ENCODE measurements at places on chromosomes 11 and 22.

- peak; percentile 62 for DNase-seq
These were observed 107.5 kb upstream of the OR4B1 start for GRCh38 chr11:48109046-48109666.

DNA sequence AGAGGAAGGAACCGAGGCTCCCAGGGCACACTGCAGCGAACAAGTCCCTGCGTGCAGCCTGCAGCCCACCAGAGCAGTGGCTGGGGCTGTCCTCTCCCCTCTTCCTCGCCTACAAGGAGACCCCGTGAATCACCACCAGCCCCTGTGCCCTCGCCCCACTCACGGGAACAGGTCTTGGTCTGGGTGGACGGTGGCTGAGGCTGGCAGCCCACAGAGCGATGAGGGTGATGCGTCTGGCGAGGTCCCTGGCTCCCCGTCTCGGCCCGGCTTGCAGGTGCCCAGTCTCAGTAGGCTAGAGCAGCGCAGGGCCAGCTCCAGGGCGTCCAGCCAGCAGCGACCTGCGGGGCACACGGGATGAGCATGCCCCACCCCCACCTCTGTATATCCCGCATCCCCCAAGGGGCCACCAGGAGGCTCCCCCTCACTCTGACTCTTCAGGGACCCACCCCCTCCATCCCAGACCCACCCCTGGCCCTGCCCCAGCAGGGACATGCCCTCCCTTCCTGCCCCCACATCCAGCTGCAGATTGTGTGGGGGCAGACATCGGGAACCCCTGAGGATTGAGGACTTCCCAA lies 50.5 kb upstream of the CARS1 start:
- DNase-seq: no peak

DNA sequence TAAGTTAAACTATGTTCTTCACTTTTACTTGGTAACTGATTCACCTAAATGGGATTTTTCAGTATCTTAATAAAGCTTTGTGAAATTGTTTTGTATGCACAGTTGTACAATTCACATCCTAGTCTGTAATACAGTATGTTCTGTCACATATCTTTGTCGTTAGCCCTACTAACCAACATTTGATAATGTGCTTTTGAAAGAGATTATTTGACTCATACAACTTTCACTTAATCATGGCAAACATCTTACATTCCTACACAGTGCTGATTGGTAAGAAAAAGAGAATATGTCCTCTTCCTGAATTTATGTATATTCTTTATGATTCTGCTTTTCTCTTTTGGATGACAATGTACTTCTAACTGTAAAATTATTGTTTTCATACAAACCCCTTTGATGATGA lies 234.5 kb downstream of the METTL15 start:
- DNase-seq: no peak

- DNase-seq: no peak
These were observed 4.7 kb downstream of the ADA2 start for GRCh38 chr22:17214416-17215043.

DNA sequence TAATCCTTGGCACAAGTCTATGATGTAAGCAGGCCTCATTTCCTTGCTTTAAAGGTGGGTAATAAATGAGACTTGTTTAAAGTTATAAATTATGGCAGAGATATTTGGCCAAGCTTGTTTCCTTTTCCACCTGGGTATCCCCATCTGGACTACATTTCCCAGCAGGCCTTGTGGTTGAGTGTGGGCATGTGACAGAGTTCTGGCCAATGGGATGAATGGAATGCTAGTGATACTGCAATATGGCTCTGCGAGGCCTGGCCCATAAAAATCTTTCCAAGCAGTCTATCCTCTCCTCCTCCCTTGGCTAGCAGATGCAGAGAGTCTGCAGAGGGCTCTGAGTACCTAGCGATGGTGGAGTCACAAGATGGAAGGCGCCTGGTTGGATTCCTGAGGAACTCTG lies 102.5 kb downstream of the TIMP3 start:
- DNase-seq: peak; percentile 46

DNA sequence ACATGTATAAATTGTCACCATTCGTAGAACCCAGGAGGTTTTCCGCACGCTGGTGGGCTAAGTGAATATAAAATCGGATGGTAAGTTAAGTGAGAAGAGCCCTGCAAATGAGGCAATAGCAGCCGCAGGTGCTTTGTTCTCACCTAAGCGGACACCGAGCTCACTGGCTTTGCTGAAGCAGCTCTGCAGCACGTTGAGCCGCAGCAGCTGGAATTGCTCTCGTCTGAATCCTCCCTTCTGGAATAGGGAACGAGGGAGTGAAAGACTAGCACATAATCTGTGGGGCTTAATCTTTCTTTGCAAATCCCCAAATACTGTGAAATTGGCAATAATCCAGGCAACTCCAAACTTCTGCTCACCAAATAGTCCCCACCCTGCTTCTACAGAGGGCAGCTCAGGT lies 488.1 kb downstream of the NTM start:
- DNase-seq: no peak

- DNase-seq: no peak
These were observed 8.8 kb upstream of the DNAJB13 start for GRCh38 chr11:73942010-73942409.

GRCh38 chr22:38347944-38348750 lies 30.9 kb upstream of the CSNK1E start:
- no peak for DNase-seq

- no peak for DNase-seq
These were observed 149.2 kb downstream of the MIAT start for GRCh38 chr22:26806445-26807175.

DNA sequence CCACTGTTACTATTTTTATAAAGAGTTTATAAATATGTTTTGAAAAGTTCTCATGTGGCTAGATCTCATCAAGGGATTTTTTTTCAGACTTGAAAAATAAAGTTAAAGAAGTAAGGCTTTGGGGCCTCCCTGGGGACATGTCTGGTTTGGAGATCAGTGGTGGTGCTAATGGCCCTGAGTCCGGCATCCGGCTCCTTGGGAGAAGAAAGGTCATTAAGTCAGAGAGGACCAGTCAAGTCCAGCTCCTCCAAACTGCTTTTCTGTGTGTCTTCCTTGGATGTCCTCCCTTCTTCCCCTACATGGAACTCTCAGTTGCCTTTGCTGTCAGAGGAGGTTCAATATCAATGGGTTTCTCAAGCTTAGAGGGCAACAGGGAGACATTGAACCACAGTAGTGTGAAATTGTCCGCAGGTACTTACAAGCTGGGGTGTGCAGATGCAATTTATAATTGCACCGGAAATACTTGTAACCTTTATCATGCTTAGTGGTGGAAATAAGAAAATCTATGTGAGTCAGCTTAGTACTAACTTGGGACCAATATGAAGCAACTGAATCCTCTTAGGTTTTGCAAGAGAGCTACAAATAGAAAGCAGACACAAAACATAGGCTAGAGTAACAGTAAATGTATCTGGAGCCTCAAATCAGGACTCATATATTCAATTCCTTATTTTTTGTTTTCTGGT lies 144.3 kb downstream of the TEAD1 start:
- no peak for DNase-seq

DNA sequence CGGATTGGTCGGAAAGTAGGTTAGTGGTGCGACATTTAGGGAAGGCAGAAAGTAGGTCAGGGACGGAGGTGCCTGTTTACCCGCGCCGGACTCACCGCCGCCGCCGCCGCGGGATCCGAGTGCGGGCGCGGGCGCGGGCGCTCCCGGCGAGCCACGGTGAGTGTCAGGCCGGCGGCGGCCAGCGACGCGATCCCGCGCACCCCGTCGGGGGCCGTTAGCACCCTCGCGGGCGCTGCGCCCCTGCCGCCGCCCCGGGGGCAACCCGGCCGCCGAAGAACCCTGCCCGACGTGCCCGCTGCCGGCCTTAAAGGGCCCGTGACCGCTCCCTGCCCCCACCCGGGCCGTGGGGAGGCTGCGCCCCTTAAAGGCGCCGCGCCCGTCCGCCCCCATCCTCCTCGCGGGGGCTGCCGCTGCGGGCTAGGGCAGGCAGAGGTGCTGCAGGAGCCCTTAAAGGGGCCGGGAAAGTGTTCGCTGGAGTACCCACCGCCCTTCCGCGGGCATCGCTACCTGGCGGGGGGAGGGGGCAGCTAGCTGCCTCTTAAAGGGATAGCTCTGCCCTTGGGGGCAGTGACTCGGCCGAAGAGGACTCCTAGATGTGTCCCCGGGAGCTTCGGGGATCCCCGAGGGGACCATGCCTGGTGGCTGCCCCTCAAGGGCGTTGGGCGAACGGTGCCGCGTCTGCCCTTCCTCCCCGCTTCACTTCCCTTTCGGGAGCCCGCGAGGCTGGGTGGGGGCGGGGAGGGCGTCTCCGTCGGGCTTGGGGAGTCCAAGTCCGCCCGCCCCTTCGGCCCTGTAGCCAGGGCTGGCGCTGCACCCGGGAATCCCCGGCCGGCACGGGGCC lies at the start of gene BMAL1:
Gene BMAL1, plus strand, starts transcription at position 23 of the 841 bp plus-strand sequence. CDS start 76,519 bp downstream, outside the sequence.
- peak; percentile 49 for DNase-seq

All from activated CD4-positive, alpha-beta T cell treated with anti-CD3 and anti-CD28 coated beads, Interleukin-10, Interleukin-2, amounts not matched to agents 100 ng/mL and 50 ng/mL, durations not matched to agents 16 hours and 8 hours (primary cell).